ENCODE measurements at places on chromosomes 13 and 19.

DNA sequence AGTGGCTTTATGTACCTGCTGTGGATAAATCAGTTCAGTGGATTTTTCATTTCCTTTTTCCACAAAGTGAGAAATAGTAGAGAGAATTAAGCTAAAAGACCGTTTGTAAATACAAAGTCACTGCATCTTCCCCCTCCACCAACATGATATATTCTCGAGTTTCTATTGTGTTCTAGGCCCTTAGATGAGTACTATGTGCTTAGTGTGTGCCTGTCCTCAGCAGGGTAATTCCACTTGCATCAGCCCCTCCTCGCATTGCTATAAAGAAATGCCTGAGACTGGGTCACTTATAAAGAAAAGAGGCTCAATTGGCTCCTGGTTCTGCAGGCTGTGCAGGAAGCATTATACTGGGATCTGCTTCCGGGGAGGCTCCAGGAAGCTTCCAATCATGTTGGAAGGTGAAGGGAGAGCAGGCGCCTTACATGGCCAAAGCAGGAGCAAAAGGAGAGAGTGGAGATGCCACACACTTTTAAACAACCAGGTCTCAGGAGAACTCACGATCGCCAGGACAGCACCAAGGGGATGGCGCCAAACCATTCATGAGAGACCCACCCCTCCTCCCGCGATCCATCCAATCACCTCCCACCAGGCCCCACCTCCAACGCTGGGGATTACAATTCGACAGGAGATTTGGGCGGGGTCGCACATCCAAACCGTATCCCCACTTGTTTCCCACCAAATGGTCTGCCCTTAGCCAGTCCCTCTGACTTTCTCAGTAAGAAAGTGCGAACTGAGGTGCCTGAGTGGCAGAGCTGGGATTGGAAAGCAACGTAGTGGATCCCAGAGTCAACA lies 102.3 kb upstream of the ABCC4 start:
- no peak for DNase-seq

DNA sequence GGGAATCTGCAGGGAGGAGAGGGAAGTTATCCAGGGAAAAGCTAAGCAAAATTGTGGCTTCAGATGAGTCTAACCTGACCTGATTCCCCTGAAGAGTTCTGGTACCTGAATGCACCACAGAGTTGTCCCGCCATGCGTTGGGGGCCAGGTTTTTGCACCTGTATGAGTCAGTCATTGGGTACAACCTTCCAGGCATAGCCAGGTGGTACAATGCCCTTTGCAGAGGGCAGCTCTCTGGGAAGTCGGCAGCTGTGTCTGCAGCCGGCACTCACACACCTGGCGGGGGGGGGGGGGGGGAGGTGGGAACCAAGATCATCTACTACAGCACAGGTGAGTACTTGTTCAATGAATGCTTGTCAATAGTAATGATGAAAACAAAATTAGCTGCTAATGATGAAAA lies 52.5 kb upstream of the GTF3A start:
- no peak for DNase-seq

- no peak for DNase-seq
Measured at GRCh38 chr19:23436944-23437343, 41.7 kb upstream of the ZNF91 start.

- no peak for DNase-seq
Measured at GRCh38 chr19:1815605-1816529, 3.8 kb upstream of the ATP8B3 start.

DNA sequence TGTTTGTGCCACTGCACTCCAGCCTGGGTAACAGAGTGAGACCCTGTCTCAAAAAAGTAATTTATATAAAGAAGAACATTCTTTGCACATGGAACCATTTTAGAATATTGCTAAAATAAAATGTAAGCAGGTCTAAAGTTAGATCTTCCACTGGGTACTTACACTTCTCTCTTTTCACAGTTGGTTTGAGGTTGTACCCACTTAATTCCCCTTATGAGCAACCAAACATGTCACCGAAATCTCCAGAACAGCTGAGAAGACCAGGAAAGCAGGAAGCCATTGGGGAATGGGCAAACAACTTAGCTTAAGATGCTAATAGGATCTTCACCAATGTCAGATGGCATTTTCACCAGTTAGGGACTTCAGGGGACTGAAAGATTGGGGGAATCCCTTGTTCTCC lies 18.8 kb downstream of the NLRP4 start:
- DNase-seq: no peak

- DNase-seq: no peak
Measured at GRCh38 chr13:97238432-97238831, 16.3 kb downstream of the MBNL2 start.

DNA sequence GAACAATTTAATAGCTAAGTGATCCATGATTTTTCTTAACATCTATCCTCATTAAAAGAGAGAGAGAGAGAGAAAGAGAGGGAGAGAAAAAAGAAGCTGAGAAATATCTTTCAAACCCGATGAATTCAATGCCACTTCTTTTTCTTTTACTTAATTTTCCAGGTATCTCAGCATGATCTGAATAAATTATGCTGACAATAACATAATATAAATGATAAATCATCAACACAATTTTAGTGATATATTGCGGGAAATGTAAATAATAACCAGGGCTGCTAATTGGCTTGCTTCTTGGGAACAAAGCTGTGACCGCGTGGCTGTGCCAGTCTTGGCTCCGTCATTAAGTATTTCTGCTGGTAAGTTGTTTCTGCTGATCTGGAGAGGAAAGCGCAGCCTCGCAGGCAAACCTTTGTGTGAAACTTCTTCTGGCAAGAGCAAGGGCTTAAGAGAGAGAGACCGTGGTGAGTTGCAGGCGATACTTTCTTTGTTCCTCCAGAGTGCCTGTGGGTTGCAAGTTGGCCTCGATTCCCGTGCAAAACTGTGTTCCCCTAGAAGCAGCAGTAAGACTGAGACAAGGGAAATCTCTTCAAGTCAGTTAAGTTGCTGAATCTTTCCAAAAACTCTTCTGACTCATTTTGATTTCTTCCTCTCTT lies 489.1 kb upstream of the TSHZ3 start:
- DNase-seq: no peak

DNA sequence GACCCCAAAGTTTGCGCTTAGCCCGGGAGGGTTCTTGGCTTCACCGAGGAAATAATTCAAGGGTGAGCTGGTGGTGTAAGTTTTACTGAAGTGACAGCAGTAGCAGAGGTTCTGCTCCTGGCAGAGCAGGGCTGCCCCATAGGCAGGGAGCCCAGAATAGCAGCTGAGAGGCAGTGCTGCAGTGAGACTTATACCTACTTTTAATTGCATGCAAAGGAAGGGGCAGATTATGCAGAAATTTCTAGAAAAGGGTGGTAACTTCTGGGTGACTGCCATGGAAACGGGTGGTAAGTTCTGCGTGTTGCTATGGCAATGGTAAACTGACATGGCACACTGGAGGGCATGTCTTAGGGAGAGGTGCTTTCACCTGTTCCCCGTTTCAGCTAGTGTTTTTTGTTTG lies 17.5 kb upstream of the CAMSAP3 start:
- DNase-seq: no peak

- no peak for DNase-seq
Measured at GRCh38 chr19:44839276-44839675, 6.8 kb upstream of the NECTIN2 start.

DNA sequence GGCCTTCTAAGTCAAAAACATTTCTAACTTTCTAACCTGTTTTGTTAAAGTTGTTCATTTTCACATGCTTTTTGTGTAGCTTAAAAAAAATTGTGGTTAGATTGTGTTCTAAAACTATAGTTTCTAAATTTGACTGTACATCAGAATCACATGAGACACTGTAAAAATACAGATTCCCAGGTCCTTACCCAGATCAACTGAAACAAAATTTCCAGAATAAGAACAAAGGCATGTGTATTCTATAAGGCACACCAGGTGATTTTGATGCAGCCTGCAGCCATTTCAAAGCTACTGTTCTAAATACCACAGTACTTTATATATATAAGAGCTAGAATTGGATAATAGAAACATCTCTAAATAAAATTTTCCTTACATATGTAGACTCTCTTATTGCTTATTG lies 29.1 kb downstream of the INTS6 start:
- DNase-seq: no peak

GRCh38 chr13:44326961-44327360 lies 46.7 kb upstream of the SERP2 start:
- DNase-seq: no peak

DNA sequence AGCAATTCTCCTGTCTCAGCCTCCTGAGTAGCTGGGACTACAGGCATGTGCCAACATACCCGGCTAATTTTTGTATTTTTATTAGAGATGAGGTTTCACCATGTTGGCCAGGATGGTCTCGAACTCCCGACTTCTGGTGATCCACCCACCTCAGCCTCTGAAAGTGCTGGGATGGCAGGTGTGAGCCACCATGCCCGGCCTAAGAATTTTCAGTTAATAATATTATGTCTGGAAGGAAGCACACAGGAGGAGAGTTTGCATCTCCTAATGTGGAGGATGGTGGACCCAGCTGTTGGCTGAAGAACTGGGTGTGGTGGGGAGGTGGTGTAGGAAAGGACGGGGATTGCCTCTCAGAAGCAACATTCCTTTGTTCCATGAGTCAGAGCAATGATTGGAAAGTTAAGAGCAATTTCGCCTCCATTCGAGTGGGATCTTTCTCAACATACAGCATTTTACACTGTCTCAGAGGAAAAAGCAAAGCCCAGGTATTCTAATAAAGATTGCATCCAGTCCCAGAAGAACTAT lies 11.9 kb downstream of the PDCD2L start:
- DNase-seq: no peak

- no peak for DNase-seq
Measured at GRCh38 chr13:108834193-108834592, 204.8 kb downstream of the MYO16 start.

DNA sequence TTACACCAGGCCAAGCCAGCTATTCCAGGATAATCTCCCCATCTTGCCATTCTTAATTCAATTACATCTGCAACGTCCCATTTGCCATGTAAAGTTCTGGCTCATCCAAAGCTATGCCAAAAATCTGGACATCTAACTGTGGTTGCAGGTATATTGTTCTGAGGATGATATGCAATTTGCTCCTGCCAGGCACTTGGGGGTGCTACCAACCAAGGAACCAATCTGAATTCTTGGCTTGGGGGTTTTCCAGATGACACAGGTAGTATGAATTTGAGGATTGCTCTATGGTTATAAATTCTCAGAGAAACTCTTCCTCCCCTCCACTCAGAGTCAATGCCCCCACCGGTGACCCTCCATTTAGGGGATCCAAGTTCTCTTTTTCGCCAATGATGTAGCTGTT lies 33.0 kb downstream of the CRYL1 start:
- peak; percentile 13 for DNase-seq

DNA sequence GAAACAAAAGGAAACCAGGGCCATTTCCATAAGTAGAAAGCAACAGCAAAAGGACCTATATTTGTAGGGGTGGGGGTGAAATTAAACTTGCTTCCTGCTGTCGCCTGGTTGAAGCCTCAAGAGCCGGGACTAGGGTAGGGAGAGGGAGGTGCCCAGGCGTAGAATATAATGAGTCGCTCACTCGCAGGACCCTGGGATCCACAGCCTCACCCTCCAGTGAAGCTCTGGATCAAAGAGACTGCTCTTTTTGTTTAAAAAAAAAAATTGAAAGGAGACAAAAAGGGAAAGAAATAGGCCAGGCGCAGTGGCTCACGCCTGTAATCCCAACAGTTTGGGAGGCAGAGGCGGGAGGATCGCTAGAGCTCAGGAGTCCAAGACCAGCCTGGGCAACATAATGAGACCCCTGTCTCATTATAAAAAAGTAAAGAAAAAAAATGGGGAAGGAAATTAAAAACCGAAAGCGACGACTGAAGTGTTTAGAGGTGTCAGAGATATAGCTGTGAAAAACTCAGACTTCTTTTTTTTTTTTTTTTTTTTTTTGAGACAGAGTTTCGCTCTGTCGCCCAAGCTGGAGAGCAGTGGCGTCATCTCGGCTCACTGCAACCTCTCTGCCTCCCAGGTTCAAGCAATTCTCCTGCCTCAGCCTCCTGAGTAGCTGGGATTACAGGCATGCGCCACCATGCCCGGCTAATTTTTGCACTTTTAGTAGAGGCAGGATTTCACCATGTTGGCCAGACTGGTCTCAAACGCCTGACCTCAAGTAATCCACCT lies 10.9 kb upstream of the ADGRE5 start:
- DNase-seq: no peak

GRCh38 chr13:79392882-79393563 lies 13.0 kb downstream of the RBM26 start:
- DNase-seq: no peak

DNA sequence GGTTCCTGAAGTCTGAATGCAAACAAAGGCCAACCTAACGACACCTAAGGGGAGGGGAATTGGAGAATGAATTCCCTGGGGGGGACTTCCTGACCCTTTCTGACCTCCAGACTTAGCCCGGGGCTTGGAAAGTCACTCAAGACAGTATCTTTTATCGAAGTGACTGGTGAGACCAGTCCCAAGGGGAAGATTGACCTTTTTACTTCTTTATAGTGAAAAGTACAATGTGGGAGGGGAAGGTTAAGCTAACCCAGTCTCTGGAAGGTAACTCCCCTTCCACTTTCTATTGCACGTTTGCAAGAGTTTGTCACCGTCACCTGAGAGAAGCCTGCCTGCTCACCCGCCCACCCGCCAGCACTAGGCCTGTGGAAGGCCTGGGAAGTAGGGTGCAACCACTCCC lies 111.9 kb downstream of the EFNB2 start:
- DNase-seq: no peak

GRCh38 chr19:41619018-41619556 lies 7.8 kb downstream of the CEACAM4 start:
- no peak for DNase-seq

DNA sequence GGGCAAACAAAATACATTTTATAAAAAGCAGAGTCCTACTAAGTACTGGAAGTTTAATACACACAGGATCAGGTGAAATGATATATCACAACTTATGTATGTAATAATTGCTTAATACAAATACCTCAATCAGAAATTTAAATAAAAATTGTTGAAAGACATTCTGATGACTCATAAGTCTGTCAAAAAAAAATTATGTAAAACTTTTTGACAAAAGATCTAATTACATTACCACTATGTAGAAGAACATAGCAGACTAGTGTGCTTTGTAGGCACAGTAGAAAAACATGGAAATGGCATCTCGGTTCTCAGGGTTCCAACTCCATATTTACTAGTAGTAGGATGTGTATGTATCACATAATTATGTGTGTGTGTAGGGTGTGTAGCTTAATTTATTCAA lies 156.2 kb downstream of the DNAJC3 start:
- DNase-seq: no peak

DNA sequence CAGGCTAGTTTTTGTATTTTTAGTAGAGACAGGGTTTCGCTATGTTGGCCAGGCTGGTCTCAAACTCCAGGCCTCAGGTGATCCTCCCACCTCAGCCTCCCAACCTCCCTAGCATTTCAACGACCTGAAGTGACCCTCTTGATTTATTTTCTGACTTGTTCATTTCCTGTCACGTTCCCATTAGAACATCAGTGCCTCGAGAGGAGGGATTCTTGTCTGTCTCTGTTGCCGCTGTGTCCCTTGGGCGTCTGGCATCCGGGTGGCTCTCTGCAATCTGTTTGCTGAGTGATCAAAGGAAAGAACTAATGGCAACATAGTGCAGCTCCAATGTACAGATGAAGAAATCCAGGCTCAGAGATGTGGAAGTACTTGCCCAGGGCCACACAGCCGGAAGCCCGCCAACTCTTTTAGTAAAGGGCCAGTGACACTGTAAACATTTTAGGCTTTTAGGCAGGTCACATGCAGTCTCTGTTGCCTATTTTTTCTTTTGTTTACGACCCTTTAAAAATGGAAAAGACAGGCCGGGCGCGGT lies 47.5 kb downstream of the NFIC start:
- DNase-seq: peak; percentile 33
